ENCODE measurements at places on chromosomes 16 and 17.

GRCh38 chr17:75549246-75550138 lies 24.0 kb downstream of the LLGL2 start:
- DNase-seq, result no peak

DNA sequence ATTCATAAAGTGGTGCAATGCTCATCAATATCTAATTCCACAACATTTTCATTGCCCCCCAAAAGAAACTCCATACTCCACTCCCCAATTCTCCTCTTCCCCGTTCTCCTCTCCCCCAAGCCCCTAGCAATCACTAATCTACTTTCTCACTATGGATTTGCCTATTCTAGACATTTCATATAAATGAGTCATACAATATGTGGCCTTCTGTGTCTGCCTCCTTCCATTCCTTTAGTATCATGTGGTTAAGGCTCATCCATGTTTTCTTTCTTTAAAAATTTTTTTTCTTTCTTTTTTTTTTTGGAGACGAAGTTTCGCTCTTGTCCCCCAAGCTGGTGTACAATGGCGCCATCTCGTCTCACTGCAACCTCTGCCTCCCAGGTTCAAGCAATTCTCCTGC lies 56.3 kb upstream of the HAS3 start:
- DNase-seq, result no peak

GRCh38 chr17:1977583-1978395 lies 47.3 kb downstream of the RTN4RL1 start:
- DNase-seq, result peak; percentile 8

- no peak for DNase-seq
These were observed 189.3 kb upstream of the TNRC6C start for GRCh38 chr17:77769215-77769614.

Data from activated CD4-positive, alpha-beta T cell treated with anti-CD3 and anti-CD28 coated beads, Interleukin-2, amount 10 ng/mL, durations not matched to agents 7 days and 5 days (primary cell).